ENCODE measurements at places on chromosomes 6 and 20. TPM values are rescaled to one million over a fixed set of nuclear protein-coding genes. Genes with fewer than 3 reads are reported as not detected.

- H3K4me3 ChIP-seq: no peak overlapping the region
- no peak overlapping the region for H3K27ac ChIP-seq
- H3K36me3 ChIP-seq: no peaks in the 10 kb centered on the region
- no peaks in the 10 kb centered on the region for H3K27me3 ChIP-seq
- no peaks in the 10 kb centered on the region for H3K4me1 ChIP-seq
- no peak for DNase-seq
Measured at GRCh38 chr20:5539691-5540090, 210.5 kb upstream of the SHLD1 start.

DNA sequence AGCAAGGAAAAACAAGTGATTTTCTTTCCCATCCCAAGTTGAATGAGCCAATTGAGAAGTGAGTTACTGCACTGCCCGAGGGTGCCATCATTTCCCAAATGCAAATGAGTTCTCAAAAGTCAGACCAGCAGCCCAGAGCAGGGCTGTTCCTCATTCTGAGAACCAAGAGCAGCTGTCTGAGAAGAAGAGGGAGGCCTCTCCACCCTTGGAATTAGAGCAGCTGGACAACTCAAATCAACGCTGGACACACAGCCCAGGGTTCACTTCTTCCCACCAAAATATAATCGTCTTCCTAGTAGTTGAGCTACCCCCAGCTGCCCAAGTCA is 4.6 kb upstream of the PREX1 start:
- H3K4me1 ChIP-seq: peaks cover 17% of the 10 kb centered on the region
- no peak overlapping the region for H3K27ac ChIP-seq
- peaks cover 1% of the 10 kb centered on the region for H3K36me3 ChIP-seq
- no peak for DNase-seq
- no peaks in the 10 kb centered on the region for H3K27me3 ChIP-seq
- H3K4me3 ChIP-seq: no peak overlapping the region

Gene LY6G6C
- total RNA-seq: not detected

GRCh38 chr20:62145688-62146018 is 2.1 kb downstream of the SS18L1 start:
- H3K36me3 ChIP-seq: peaks cover 43% of the 10 kb centered on the region
- H3K4me1 ChIP-seq: peaks cover 27% of the 10 kb centered on the region
- DNase-seq: no peak
